ENCODE measurements at places on chromosomes 5 and 9.

GRCh38 chr9:81489046-81489445 is 200.3 kb downstream of the TLE1 start:
- DNase-seq = peak; percentile 52

GRCh38 chr5:93673316-93673954 is 68.0 kb downstream of the POU5F2 start:
- no peak for DNase-seq

DNA sequence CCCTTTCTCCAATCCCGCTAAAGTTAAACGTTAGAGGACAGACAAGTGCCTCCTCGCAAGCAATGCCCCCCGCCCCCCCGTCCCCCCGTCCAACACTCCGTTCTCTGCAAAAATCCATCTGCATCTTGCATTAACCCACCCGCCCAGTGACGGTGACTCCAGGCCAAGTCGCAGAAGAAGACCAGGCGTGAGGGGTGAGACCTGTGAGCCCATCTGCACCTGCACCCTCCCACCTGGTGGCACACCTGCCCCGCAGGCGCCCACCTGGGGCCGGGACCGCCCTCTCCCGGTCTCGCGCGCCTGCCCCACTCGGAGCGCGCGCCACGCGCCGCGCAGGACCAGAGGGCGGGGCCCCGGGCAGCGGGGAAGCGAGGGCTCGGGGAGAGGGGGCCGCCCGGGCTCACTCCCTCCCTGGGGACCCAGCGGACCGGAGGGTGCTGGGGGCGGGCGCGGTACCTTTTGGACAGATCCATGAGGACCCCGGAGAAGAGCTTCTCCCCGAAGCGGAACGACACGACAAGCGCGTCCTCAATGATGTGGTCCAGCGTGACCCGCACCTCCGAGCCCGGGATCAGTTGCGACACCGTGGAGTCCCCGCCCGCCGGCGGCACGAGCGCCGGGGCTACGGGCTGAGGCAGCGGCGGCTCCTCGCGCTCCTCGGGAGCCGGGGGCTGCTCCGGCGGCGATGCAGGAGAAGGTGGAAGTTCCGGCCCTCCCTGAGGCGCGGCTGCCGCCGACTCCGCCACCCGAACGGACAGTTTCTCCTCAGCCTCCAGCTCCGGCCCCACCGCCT is 705 bp downstream of the PWWP2A start:
- DNase-seq = no peak

DNA sequence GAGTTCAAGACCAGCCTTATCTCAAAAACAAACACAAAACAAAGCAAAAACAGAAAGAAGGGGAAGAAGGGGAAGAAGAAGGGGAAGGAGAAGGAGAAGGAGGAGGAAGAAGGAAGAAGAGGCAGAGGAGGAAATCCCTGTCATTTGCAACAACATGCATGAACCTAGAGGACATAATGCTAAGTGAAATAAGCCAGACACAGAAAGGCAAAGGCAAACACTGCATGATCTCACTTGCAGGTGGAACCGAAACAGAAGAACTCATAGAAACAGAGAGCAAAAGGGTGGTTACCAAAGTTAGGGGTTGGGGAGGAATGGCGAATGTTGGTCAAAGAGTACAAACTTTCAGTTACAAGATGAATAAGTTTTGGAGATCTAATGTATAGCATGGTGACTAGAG is 135.4 kb downstream of the UGCG start:
- DNase-seq = no peak

GRCh38 chr9:124005029-124005771 is 6.4 kb upstream of the LHX2 start:
- DNase-seq = no peak

All from NCI-H446 (cell line).